Activated effector memory CD4-positive, alpha-beta T cell treated with Interleukin-2 at 50 U/mL for 16 hours (primary cell): ENCODE measurements at places on chromosomes 4 and X.

DNA sequence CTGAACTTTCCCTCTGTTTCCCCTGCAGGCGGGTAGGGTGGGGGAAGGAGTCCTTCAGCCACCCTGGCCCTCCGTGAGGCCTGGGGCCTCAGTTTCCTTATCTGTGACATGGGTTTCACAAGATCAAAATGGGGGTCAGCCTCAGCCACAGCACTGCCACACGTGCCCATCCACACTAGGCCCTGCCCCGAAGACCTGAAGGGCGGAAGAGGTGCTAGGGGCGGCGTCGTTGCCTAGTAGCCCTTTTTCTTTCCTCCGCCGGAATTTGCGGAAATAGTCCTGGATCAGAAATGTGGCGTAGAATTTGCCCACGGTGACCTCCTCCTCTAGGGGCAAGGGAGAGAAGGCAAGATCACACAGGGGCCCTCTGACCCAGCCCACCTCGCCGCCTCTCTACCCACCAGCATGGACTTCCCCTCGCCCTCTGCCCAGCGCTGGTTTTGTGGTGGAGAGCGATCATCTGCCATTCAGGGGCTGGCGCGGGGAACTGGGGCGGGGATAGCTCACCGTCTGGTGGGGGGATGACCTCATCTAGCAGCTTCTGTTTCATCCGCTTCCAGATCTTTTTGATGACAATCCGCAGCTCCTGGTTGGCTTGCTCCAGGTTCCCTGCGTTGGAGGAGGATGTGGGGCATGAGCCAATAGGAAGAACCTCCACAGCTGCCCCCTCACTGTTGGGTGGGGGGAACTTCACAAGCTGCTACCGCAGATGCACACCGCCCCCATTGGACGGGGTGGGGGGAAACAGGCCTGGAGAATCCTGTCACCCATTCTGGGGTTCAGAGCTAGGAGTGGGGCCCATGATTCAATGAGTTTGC is 9.7 kb upstream of the SYP start:
- DNase-seq = no peak

DNA sequence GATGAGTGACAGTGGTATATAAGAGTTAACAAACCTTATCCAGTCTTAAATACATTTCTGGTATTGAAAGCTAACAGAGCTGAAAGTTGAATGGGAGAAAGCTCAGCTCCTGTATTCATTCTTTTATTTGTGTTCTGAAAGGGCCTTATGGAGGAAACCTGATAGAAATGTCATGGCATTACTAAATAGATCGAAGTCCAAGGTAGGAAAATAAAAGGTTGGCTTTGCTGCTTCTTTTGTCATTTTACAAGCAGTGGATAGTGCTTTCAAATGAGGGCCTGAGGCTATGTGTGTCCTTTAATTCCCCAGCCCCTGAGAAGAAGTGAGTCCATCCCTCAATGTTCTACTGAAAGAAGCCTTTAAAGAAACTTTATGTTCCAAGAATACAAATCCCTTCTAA is 974.3 kb upstream of the INTU start:
- DNase-seq = no peak

- DNase-seq = no peak
These were observed 136.3 kb downstream of the ZNF330 start for GRCh38 chr4:141356963-141357335.

GRCh38 chr4:151653548-151653918 is 107.3 kb downstream of the GATB start:
- no peak for DNase-seq

GRCh38 chr4:5787311-5787710 is 76.3 kb downstream of the EVC start:
- DNase-seq = no peak
